ENCODE measurements at places on chromosomes 7 and 10. TPM values are rescaled to one million over a fixed set of nuclear protein-coding genes. Genes with fewer than 3 reads are reported as not detected.

Gene CHRM2
- total RNA-seq, result not detected

Gene CCDC146
- 12.8 TPM for total RNA-seq

Gene ANKRD1
- 0.35 TPM for total RNA-seq

Gene NEBL
- 0.26 TPM for total RNA-seq

DNA sequence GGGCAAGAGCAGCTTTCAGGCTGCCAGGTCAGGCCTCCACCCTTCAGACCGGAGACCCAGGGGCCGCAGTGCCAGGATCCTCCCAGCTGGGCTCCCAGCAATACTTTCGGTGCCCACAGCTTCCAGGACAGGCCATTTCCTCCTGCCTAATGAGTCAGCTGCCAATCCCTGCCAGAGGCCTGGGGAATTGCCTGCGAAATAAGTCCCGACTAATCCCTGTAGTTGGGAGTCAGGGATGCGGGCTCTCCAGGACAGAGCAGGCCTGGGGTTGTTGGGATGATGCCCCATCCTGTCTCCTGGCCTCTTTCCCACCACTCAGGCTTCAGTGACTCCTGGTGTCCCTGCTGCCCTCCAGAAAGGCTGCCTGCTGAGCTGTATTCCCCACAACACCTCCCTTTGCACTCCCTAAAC lies 143.5 kb upstream of the UNC5B start:
- DNase-seq, result no peak

- peak; percentile 25 for DNase-seq
These were observed 9.1 kb upstream of the PRKAR2B start for GRCh38 chr7:107035446-107035845.

- peak; percentile 59 for DNase-seq
These were observed 507 bp downstream of the STN1 start for GRCh38 chr10:103917302-103918052.

GRCh38 chr7:141409801-141410329 lies 141.3 kb upstream of the AGK start:
- DNase-seq, result no peak

DNA sequence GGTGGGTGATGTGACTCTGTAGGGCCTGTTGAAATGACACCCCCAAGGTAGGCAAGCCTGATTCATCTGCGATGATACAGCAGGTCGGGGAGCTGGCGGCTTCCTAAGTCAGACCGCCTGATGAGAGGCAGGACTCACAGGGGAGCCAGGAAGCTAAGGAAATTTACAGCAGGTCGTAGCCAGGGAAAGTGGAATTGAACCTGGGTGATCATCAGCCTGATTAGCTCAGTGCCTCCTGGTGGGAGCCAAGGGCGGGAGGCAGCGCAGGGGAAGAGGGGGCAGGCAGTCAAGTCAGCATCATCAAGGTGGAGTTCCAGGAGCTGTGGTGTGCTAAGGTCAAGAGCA lies 18.5 kb upstream of the TRIM56 start:
- no peak for DNase-seq

DNA sequence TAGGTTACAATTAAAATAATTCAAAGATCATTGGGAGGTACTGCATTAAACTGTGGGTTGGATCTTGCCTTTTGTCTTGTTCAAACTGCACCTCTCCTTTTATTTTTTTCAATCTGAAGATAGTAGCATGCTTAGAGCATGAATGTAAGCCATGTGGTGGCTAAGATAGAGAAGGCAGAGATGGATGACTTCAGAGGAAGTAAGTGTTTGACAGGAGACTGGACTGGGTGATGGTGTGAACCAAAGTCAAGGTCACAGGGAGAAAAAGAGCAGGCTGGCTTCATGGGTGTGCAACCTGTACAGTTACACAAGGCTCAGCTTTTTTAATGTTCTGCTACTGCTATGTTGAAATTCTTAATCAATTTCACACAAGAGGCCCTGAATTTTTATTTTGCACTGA lies 85.6 kb downstream of the ZEB1 start:
- DNase-seq, result no peak

DNA sequence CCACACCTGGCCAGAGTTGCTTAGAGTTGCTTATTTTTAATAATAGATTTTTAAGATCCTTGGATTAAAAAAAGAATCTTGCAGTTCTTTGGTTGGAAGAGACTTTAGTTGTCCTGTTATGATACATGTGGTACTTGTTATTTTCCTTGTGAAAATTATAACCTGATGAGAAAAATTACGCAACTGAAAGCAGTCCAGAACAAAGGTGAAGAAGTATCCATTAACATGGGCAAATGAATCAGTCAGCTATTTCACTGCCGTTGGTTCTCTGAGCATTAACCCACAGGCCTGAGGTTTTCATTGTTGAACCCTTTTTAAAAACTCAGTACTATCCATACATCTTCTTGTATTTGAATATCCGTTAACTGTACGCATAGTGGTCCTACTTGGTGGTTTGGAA lies 68.2 kb downstream of the GALNT11 start:
- DNase-seq, result no peak

DNA sequence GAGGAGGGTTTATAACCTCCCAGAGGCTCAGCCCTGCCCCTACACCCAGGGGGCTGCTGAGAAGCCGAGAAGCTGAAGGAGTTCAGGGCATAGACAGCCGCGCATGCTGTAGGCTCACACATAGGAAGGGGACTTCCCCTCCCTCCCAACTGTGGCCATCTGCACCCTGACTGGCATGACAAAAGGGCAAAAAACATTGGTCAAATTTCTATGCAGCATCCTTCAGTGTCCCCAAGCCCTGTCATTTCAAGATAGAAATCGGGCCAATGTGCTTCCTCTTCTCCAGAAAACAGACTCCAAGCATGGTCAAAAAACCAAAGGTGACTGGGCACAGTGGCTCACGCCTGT lies 55.9 kb upstream of the MYL10 start:
- no peak for DNase-seq
